ENCODE measurements at places on chromosomes 7 and 10.

GRCh38 chr10:50850578-50851230 is 34.7 kb downstream of the A1CF start:
- DNase-seq = no peak

DNA sequence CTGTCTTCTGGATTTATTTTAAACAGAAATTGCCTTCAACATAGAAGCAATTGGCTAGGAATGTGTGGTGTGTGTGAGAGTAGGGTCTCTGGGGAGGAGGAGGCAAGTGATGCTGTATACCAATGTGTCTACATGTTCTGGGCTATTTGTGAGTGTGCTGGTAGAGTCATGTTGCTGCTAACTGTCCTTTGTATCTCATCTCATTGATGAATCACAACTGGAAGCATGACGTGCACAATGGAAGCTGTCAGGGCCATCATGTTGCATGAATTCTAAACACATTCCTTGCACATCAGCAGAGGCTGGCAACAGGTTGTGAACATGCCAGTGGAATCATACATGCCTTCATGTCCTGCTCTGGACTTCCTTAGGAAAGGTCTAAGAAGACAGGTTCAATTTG is 199.7 kb downstream of the BMPER start:
- DNase-seq = no peak

DNA sequence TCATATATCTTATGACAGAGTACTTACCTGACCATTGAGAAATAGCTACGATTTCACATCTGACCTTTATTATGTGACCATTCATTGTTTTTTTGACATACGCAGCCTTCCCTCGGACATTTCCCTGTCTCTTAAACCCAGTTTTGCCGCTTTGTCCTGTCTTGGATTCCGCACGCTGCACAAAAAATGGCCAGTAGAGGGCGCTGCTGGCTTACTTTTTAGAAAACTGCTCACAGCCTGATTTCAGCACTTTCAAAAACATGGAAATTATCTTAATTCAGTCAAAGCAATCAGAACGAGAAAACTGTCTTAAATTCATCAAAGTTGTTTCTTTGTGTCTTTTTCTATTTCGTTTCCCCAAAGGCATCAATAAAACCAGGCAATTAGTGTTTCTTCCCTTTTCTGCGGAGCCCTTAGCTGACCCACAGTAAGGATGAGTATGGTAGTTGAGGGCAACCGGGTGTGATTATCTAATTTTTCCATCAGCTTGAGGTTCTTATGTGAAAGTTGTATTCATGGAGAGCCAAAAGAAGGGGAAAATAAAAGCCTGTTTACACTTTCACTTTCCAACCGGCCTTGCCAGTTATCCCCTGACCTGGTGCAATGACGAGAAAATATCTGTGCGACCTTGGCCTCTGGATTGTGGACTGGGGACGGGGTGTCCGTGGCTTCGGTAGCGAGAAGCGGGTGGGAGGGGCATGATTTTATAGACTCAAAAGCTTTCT is 144.4 kb downstream of the DYNC1I1 start:
- DNase-seq = peak; percentile 76

- DNase-seq = no peak
These were observed 82.6 kb upstream of the ELMO1 start for GRCh38 chr7:37531225-37531624.

GRCh38 chr7:127901895-127902703 is 129.1 kb downstream of the LRRC4 start:
- DNase-seq = no peak

All from NCI-H1694 (cell line).